ENCODE measurements at places on chromosomes 3 and 15.

DNA sequence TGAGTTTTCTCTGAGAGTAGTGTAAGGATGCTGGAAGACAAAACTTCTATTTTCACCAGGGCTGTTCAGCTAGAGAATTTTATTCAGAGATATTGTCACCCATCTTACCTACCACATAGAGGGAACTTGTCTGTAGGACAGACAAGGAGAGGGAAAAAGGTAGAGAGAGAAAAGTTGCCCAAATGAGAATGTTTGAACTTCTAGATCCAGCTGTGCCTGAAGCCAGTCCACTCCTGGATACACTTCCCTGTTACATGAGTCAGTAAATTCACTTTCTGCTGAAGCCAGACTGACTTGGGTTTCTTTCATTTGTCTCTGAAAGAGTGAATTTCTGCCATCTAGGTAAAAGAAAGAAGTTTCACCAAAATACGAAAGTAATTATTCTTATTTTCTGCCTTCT, 27.2 kb upstream of the KCNMB3 start:
- no peak for DNase-seq

GRCh38 chr3:134035836-134036235, 6.1 kb upstream of the SLCO2A1 start:
- DNase-seq: no peak

DNA sequence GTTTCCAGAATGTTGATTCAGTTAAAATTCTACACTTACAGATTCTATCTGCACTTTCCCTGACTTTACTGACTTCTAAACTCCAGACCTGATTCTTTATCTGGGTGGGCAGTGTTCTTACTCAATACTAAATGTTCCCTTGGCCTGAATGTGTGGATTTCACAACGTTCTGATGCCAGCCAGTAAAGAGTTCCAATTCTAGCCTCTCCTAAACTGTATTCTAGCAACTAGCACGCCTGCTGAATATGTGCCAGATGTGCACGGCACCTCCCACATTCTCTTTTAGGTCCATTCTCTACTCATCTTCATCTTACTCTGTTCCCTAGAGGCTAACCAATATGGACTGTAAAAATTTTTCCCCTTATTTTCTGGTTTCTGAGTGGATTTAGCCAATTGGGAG, 479.5 kb upstream of the AGTR1 start:
- DNase-seq: no peak

GRCh38 chr3:107235928-107236315, 141.3 kb upstream of the CCDC54 start:
- no peak for DNase-seq

GRCh38 chr3:61357902-61358301, 106.7 kb upstream of the FHIT start:
- DNase-seq: no peak

DNA sequence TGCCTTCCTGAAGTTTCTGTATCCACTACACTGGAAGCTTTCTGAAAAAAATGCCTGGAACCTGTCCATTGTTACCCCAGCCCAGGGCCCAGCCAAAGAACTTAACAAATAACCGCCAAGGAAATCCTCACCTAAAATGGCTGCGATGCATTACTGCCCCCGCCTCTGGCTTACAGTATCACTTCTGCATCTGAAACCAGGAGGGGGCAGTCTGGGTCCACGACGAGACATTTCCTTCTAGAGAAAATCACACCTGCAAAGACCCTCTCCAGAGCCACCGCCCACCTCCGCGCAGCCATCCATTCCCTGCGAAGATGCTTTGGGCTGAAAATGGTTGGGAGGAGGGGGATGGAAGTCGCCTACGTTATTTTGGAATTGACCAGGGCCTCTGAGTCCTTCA, 22.4 kb upstream of the CELF6 start:
- DNase-seq: no peak

GRCh38 chr15:63418811-63419210, 37.2 kb upstream of the CA12 start:
- DNase-seq: no peak

Data from activated CD8-positive, alpha-beta memory T cell treated with anti-CD3 and anti-CD28 coated beads for 1 hour (primary cell).